ENCODE measurements at places on chromosomes 1 and 21.

- no peak for DNase-seq
Measured at GRCh38 chr1:70895531-70895930, 152.1 kb downstream of the PTGER3 start.

GRCh38 chr1:59156526-59157199 is 140.2 kb upstream of the FGGY start:
- DNase-seq, result no peak

DNA sequence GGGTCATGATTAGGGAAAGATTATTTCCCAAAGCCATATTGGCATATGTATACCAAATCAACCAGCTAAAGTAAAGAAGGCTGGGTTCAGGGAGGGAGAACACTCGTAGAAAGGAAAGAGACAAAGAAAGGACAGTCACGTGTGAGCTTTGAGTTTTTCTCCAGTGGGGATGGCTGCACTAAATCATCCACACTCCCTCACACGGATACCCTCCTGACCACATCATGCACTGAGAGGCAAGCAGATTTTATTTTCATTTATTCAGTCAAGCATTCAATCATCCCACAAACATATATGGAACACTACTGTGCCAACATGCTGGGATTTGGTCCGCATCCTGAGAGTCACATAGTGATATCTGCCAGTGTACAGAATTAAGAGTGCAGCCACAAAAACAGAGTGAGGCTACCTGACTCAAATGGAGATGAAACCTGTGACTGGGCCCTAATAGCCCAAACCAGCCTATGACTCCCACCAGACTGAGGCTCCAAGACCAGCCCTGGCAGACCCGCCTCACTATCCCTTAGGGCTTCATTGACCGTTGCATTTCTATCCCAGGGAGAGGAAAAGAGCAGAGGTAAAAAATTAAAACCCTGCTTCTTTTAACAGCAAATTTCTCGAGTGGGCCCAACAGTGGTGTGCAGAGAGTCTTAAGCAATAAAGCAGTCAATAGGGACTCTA is 155.9 kb downstream of the BARHL2 start:
- no peak for DNase-seq

DNA sequence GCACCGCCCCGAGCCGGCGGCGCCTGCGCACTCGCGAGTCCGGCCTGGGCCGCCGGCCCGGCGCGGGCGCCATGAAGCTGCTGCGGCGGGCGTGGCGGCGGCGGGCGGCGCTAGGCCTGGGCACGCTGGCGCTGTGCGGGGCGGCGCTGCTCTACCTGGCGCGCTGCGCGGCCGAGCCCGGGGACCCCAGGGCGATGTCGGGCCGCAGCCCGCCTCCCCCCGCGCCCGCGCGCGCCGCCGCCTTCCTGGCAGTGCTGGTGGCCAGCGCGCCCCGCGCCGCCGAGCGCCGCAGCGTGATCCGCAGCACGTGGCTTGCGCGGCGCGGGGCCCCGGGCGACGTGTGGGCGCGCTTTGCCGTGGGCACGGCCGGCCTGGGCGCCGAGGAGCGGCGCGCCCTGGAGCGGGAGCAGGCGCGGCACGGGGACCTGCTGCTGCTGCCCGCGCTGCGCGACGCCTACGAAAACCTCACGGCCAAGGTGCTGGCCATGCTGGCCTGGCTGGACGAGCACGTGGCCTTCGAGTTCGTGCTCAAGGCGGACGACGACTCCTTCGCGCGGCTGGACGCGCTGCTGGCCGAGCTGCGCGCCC is at the start of gene B3GALT6:
Gene B3GALT6, plus strand, starts transcription at position 30 of the 588 bp plus-strand sequence. Its CDS starts 42 bp downstream, at position 72.
- DNase-seq, result no peak

GRCh38 chr21:32427958-32428623 is 15.6 kb downstream of the EVA1C start:
- DNase-seq, result peak; percentile 85

- no peak for DNase-seq
Measured at GRCh38 chr21:15250384-15250783, 185.6 kb upstream of the NRIP1 start.

- no peak for DNase-seq
Measured at GRCh38 chr1:55423376-55423775, 208.2 kb upstream of the USP24 start.

- DNase-seq, result no peak
Measured at GRCh38 chr1:227465256-227465655, 98.1 kb upstream of the ZNF678 start.

DNA sequence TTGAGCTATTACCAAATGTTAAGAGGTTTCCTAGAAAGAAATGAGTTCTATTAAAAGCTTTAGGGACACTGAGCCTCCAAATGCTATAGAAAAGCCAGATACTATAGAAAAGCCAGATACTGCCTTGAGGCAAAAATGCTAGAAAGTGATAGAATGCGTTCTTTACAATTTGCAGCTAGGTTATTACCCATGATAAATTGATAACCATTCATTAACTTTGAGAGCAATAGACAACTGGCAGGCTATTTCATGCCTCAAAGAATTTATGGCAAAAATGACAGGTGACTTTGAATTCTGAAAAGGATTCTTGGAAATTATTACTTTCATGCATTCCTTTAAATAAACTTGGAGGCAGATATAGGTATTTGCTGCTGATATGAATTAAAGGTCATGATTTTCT is 51.6 kb downstream of the SMYD3 start:
- DNase-seq, result no peak

GRCh38 chr1:219159946-219160645 is 13.6 kb upstream of the LYPLAL1 start:
- DNase-seq, result no peak

- no peak for DNase-seq
Measured at GRCh38 chr1:214469290-214469689, 82.1 kb downstream of the PTPN14 start.

DNA sequence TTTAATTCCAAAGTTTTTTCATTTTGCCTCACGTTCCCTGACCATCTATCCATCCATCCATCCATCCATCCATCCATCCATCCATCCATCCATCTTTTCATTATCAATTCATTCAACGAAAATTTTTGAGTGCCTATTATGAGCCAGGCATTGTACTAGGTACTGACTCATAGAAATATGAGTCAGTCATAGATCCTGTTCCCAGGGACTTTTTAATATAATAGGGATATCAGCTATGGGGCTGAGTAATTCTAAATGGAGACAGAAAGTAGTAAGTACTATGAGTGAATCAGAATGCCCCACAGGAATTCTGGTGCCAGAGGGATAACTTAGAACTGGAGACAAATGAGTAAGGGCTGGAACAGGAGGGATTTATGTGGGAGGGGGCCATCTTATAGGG is 49.8 kb upstream of the GNG12 start:
- DNase-seq, result no peak

DNA sequence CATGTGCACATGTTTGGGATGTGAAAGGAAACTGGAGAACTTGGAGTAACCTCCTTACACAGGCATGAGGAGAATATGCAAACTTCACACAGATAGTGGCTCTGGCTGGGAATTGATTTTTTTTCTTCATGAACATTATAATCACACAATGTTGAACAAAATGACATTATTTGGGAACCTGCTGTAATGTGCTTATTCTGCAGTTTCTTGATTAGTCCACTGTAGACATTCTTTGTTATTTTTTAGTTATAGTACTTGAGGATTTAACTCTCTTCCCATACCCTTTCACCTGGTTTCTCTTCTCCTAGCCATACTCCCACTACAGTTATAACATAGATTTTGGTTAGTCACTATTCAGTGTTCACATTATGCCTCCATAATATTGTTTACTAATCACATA is 68.3 kb downstream of the ATG4C start:
- no peak for DNase-seq

- peak; percentile 97 for DNase-seq
Measured at GRCh38 chr1:15603050-15603965, 13.9 kb upstream of the DDI2 start.

- DNase-seq, result no peak
Measured at GRCh38 chr1:162674034-162674608, 41.9 kb downstream of the DDR2 start.

DNA sequence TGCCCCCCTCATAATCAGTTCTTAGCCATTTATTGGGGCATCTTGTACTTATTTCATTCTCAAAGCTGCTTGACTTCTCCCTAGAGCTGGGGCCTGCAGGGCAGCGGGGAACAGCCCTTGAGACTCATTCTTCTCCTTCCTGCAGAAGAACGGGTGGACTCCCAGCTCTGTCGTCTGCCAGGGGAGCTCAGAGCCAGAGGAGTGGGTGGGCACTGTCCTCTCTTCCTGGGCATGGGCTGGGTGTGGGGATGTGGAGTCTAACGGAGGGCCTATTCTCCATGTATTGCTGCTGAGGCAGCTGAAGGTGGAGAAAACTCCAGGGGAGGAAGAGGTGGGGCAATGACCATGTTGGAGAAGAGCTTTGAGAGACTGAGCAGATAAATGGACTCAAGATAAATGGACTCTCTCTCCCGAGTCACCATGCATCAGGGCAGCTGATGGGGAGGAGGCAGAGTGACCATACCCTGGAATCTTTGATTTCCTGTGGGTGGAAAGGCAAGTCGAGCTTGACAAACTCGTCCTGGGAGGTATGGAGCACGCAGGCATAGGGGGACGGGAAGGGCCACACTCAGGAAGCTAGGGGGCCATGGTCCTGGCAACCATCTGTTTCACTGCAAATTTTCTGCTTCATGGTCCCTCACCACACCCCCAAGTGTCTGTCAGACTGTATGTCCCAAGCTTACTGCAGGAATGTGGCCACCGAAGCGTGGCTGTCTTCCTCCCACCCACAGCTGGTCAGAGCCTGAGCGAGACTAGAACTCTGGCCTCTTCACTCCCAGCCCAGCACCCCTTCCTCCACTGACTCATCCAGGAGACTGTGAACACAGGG is 56.9 kb upstream of the ATP2B4 start:
- no peak for DNase-seq

GRCh38 chr1:164796916-164797315 is 237.9 kb downstream of the PBX1 start:
- no peak for DNase-seq

- no peak for DNase-seq
Measured at GRCh38 chr21:42452401-42453223, 43.4 kb downstream of the RSPH1 start.

- DNase-seq, result peak; percentile 78
Measured at GRCh38 chr1:113859478-113860175, 11.9 kb downstream of the PTPN22 start.

DNA sequence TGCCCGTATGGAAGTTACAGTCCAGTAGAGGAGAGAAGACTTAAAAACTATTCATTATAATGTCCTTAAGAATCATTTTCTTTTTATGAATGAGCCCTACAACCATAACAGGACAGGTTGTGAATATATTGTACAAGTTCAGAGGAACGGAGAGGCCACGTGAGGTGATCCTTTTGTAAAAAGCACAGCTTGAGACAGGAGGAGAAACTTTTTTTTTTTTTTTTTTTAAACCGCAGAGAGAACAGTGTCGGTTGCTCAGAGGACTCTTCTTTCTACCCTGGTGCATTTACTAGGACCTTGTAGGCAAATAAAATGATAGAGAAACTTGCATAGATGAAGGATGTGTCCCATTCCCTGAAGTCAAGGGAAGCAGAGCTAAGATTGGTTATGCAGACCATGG is 32.1 kb downstream of the DYRK1A start:
- DNase-seq, result no peak

DNA sequence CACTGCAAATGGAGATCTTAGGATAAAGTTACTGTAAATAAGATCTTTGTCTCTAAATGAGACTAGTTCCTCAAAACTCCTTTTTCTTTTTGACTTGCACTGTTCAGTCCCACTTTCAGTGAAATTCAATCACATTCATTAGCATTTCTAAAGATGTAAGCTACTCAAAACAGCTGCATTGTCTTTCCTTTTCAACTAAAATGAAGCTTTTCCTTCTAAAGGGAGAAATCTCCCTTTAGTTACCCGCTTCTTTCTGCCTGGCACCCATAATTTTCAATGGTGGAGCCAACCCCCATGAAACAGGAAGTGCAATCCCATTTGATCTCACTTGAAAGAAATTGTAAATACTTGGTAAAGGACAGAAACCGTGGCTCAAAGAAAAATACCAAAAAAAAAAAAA is 387.4 kb upstream of the PKN2 start:
- DNase-seq, result no peak

DNA sequence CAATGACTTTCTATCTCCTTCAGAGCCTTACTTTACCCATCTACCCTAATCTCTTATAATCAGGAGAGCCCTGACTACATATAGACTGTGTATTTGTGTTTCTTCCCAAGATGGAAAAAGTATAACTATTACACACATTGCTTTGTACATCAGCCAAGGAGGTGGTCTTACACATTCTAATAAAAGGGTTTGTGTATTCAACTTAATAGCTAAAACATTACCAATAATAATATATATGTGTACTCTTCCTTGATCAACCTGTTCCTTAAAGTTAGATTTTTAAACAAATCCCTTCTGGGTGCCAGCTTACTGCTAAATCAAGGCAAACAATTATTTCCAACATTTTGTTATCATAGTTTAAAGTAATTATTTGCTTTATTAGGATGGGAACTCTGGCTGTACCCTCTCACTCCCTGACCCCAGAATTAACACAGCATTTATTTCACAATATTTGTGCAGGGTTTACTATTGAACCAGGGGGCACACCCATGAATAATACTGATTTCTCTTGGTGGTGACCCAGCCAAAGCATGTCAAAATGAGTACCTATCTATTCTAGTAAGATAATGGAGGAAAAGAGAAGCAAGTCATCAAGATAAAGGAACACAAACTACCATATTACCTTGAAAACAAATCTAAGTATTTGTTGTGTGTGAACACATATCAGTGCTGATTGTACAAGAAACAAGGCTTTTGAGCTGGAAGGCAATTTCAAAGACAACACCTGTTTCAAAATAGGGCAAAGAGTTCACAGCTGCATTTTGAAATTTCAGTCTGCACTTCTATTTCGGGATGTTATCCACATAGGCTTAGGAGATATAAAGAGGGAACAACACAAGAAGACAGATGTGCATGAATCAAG is 30.1 kb upstream of the SLC45A3 start:
- DNase-seq, result no peak

GRCh38 chr1:90902672-90903071 is 119.2 kb downstream of the ZNF644 start:
- no peak for DNase-seq

GRCh38 chr1:47881505-47882442 is 115.4 kb downstream of the TRABD2B start:
- DNase-seq, result no peak

DNA sequence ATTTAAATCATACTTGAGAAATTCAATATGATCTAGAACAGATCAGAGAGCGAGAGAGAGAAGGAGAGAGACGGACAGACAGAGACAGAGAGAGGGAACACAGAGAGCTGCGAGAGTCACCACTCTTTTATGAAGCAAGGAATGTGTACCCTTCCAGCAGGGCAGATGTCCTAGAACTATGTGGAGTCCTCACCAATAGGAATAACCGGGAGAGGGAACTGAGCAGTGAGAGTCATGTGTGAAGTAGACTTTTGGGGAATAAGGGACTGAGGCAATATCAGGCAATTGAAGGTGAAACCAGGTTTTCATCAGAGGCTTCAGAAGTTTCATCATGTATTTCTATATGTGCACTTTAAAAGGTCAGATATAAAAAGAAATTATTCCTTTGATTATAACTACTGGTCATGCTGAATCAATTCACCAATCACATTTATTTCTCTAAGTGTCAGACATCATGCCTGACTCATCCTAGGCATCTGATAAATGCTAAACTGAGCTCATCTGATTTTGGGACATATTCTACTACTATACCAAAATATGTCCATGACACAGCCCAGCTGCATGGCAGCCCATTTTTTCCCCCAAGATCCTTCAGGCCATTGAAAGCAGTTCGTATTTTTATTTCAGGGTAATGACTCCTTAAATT is 22.4 kb downstream of the VTCN1 start:
- no peak for DNase-seq

GRCh38 chr1:31370021-31370420 is 2.9 kb downstream of the FABP3 start:
- DNase-seq, result no peak

All from hematopoietic multipotent progenitor cell treated with erythropoietin and hydrocortisone succinate and interleukin-3 and kit ligand, for 4 days (in vitro differentiated cells).